ENCODE measurements at places on chromosomes 12 and 14. TPM values are rescaled to one million over a fixed set of nuclear protein-coding genes. Genes with fewer than 3 reads are reported as not detected.

GRCh38 chr14:61244009-61244408, 37.1 kb downstream of the TMEM30B start:
- no peak for DNase-seq

GRCh38 chr12:131348646-131349045, 362.2 kb upstream of the SFSWAP start:
- DNase-seq = no peak

DNA sequence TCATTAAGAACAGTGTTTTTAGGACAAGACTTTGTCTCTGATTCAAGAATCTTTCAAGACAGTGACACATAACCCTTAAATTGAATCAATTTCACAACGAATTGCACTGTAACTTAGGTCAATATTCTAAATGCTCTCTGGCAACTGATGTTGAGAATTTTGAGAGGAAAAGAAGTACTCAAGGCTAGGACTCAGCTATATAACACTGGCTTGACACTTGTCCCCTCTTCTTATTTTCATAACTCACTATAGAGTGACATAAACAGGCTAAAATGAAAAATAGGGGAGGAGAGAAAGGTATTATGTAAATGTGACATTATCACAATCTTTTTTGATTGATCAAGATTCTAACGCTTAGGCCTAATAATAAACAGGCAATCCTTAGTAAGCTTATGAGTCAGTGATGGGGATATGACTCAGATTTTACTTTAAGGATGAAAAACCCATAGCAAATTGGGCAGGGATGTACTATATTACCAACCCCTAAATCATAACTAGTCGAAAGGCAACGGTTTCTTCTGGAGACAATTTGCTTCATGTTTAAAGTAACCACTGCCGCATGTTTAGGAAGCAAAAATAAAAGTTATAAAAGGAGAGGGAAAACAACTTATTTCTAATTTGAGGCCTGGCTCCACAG, 10.9 kb downstream of the BTG1 start:
- DNase-seq = no peak

DNA sequence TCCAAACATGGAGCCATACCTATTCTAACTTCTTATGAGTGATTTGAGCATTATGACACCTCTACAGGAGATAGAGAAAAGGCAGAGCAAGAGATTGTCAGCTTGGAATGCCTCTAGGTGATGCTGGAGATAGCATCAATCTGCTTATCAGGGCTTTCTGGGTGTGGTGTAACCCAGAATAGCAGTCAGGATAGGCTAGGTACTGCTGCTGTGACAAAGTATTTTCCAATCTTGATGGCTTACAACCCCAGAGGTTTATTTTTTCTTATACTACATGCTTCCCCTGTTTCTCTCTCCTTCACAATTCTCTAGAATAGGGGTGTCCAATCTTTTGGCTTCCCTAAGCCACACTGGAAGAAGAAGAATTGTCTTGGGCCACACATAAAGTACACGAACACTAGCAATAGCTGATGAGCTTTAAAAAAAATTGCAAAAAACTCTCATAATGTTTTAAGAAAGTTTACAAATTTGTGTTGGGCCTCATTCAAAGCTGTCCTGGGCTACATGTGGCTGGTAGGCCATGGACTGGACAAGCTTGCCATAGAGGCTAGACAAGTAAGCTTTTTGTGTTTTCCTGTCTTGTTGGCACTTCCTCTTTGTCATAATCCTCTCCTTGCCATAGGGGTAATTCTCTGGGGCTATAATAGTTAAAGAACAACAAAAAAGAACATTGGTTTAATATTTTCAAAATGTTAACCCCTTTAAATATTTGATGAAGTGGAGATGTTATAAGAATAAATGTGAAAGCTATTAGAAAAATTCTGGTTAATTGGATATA, 123.9 kb upstream of the PMCH start:
- no peak for DNase-seq

GRCh38 chr12:111775205-111776193, 8.8 kb downstream of the ALDH2 start:
- no peak for DNase-seq

DNA sequence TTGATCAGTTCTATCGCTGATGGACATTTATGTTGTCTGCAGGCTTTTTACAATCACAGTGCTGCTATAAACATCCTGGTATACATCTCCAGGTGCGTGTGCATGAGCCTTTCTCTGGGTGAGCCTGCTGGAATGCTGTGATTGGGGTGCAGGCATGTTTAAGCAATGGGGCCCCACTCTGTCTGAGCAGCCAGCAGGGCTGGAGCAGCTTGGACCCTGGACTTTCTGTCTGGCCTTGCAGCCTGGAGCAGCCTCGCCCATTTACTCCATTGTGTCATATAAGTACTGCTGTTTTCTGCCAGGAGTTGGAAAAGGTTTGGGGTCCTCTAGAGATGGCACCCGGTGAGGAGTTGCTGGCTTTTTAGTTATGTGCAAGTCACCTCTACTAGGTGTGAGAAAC, 199.0 kb downstream of the KIF26A start:
- no peak for DNase-seq

DNA sequence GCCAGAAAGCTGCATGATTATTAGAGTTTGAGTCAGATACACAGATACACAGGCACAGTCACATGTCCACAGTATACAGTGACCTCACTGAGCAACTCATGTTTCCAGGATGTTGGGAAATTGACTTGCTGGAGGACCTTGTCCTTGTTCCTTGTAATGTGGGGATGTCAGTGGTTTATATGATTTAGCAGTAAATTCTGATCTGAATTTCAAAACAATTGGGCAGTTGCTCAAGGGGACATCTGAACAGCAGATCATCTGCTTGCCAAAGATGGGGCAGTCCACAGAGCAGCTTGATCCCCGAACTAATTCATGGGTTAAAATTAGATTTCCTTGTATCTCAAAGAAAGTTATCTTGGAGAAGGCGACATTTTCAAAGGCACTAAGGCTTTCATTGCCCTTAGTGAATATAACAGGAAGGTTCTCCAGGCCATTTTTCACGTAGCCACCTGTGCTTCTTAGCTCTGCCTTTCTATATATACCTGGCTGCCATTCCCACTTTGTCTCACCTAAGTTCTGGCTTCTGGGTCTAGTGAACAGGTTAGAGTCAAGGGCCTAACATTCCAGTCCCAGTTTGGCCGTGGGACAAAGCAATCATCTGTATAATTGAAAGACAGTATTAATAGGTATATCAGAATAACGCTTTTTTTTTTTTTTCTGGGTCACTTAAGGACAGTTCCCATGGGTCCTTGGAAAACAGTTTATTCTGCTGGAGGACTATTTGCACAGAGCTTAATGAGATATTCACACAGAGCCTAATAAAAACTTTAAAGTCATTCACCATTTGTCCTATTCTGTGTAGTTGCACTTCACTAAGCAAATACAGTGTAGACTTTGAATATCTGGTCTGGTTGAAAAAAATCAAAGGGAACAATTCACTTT, 64.9 kb upstream of the STRN3 start:
- DNase-seq = no peak

DNA sequence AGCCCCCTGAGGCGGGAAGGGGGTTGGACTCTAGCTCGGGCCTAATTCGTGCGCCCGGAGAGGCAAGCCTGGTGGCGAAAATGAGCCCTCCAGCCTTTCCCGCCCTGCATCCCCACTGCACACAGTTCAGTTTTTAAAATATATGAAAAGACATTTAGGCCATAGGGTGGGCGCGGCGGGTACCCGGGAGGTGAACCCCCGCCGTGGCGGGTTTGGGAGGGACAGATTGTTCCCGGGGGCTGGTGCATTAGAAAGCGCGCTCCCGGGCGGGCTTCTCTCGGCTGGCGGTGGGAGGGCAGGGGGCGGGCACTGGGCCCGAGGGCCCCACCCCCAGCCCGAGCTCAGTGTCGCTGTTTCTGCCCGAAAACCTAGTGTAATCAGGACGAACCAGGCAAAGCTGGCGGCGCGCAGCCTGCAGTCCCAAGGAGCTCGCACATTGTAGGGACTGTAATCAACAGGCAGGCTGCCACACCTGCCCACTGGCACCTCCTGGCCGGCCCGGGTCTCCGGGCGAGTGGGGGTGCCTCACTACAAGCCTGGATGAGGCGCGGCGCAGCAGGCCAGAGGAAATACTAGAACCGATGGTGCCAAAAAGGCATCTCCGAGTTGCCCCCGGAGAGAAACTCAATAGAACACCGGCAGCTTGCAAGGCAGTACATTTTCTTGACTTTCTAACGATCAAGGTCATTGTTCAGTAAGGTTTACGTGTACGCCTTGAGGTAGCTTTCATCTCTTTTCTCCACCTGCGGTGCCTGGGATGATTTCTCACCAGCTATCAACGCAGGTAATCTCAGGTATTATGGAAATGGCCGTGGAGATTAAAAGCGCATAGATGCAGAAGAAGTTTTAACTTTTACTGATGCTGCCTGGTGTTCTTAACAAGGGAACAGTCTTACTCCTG, 764 bp upstream of the SPTB start:
- DNase-seq = peak; percentile 63

GRCh38 chr14:91135039-91135438, 21.2 kb downstream of the DGLUCY start:
- no peak for DNase-seq

DNA sequence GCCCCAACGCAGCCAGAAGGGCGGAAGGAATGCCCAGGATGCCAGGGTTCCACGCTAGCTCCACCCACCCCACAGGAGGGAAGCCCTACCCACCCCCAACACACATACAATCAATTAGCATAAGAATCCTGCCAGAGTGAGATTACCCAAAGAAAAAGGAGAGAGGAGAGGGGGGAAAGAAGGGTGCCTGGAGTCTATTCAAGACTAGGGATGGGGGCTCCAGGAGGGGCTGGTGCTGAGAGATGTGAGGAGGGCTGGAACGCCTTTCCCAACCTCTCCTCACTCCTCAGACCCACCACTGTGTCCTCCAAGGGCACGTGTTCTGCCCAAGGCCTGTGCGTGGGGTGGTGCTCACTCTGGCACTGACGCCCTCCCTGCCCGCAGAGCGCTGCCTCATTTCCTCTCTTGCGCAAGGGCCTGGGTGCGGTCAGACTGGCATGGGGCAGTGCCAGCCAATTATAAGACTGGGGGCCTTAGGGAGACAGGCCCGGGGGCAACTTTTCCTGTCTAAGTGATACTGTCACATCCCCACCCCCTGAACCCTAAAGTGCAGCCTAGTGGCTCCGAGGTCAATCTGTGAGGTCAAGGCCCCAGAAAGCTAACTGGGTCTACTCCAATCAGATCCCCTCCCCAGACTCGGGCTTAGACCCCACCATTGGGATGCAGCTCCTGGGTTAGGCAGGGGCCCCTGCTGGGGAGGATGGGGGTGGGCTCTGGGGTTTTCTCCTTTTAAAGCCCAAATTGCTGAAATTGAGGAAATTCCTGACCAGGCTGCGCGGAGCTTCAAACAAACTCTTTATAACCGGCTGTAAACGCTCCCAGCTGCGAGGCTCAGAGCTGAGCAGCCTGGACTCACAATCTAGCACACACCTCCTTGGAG, 10.2 kb upstream of the ITGB7 start:
- peak; percentile 75 for DNase-seq

GRCh38 chr12:124814741-124815613, 48.7 kb downstream of the SCARB1 start:
- no peak for DNase-seq

DNA sequence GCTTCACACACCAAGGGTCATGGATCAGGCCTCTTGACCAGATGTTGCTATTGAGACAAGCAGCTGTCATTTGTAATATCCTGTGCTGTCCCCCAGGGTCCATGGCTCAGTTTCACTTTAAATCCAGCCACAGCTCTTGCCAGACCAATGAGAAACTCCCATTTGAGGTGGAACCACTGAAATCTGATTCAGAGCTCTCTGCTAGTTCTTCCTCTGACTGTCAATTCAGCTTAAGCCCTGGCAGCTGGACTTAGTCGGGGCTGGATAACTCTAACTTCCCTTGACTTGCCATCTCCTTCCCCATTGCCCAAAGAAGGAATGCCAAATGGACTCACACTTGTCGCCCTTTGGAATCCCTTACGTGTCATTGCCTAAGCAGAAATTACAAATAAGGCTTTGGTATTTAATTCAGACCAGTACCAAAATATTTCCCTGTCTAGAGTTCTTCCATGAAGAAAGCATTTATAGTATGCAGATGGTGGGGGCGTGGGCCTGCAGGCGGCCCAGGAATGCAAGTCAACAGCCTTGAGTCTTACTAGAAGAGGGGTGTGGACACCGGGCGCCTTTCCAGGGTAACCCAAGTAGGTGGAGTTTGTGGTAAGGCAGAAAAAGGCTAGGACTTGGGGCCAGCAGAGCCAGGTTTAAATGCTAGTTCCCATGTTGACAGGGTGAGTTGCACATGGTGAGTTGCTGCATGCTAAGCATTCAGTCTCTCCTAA, 96.9 kb upstream of the TMPO start:
- no peak for DNase-seq

DNA sequence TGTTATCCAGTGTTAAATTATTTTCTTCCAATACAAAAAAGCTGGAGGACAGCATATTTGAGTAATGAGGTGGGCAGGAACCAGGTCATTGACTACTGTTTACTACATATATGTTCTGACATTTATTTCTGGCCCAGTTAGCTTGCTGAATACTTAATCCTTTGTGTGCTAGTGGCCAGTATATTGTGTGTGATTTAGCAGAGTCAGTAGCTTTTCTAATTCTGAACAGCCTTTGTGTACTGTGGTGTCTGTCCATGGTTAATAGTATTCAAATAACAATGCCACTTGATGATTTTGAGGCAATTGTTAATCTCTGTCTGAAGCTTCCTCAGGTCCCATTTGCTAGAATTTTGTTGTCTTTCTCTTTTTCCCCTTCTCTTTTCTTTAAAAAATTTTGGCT, 286.5 kb upstream of the E2F7 start:
- DNase-seq = no peak

DNA sequence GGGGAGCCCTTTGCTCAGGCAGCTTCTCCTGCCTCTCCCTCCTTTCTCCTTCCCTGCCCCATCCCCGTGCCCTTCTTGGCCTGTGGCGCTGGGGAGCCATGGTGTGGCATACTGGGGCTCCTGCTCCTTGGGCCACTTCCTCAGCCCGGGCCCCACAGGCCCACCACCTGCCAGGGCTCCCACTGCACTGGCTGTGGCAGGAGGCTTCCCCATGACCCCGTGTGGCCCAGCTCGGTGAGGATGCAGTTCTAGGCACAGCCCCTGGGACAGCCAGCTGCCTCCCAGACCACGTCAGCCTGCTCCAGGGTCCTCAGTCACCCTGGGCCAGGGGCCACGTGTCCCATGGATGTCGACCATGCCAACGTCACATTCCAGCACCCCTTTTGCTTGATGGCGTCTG, 13.0 kb upstream of the AMN start:
- DNase-seq = no peak

CBLN3 gene
- total RNA-seq = 15.7 TPM

LRRC43 gene
- total RNA-seq = 1.2 TPM

CHGA gene
- total RNA-seq = not detected

LTB4R gene
- total RNA-seq = 27.1 TPM

TMEM229B gene
- 0.32 TPM for total RNA-seq

MFAP5 gene
- not detected for total RNA-seq
